Neural cell (in vitro differentiated cells): ENCODE measurements at places on chromosomes 2 and 18. TPM values are rescaled to one million over a fixed set of nuclear protein-coding genes. Genes with fewer than 3 reads are reported as not detected.

The TCF23 gene
- not detected in 2 replicates for polyA plus RNA-seq

The CELF4 gene
- polyA plus RNA-seq, result 191 and 206 TPM in 2 replicates

The TAF1B gene
- 8.7 and 11.2 TPM in 2 replicates for polyA plus RNA-seq

The DAW1 gene
- 1.5 and 3.8 TPM in 2 replicates for polyA plus RNA-seq

The SLC9A2 gene
- 0.09 and 0.26 TPM in 2 replicates for polyA plus RNA-seq

The AMER3 gene
- 19.2 and 22.7 TPM in 2 replicates for polyA plus RNA-seq

The KIAA2012 gene
- polyA plus RNA-seq, result not detected in 2 replicates

The DYNAP gene
- not detected in 2 replicates for polyA plus RNA-seq

The SFT2D3 gene
- 6.2 and 6.9 TPM in 2 replicates for polyA plus RNA-seq

The SIX2 gene
- polyA plus RNA-seq, result 0.16 TPM in 1 of 2 replicates, not detected in the other

The POTEE gene
- polyA plus RNA-seq, result 0.38 and 1.3 TPM in 2 replicates

The REG1B gene
- not detected in 2 replicates for polyA plus RNA-seq

The KRTCAP3 gene
- polyA plus RNA-seq, result 2.3 and 4.0 TPM in 2 replicates

The DNAJC5G gene
- polyA plus RNA-seq, result not detected in 2 replicates

The UGT1A9 gene
- polyA plus RNA-seq, result not detected in 2 replicates

The NXPH2 gene
- not detected in 2 replicates for polyA plus RNA-seq

The RETREG2 gene
- polyA plus RNA-seq, result 156 and 164 TPM in 2 replicates

The ANTXR1 gene
- 4.9 and 5.2 TPM in 2 replicates for polyA plus RNA-seq

The UGT1A3 gene
- not detected in 2 replicates for polyA plus RNA-seq

The HDHD2 gene
- polyA plus RNA-seq, result 61.3 and 64.9 TPM in 2 replicates

The IHH gene
- polyA plus RNA-seq, result 0.36 TPM in 1 of 2 replicates, not detected in the other

The BCL11A gene
- 44.0 and 54.2 TPM in 2 replicates for polyA plus RNA-seq

The GRHL1 gene
- polyA plus RNA-seq, result 25.4 and 26.3 TPM in 2 replicates

The SERPINB4 gene
- not detected in 2 replicates for polyA plus RNA-seq

The VWA3B gene
- polyA plus RNA-seq, result not detected in 2 replicates

The MAL gene
- not detected in 2 replicates for polyA plus RNA-seq

The TEKT4 gene
- polyA plus RNA-seq, result not detected in 2 replicates

The YPEL5 gene
- polyA plus RNA-seq, result 111 and 130 TPM in 2 replicates

The PPP1R1C gene
- not detected in 2 replicates for polyA plus RNA-seq

The ANKRD36B gene
- polyA plus RNA-seq, result 63.5 and 166 TPM in 2 replicates

The SERPINB12 gene
- polyA plus RNA-seq, result not detected in 2 replicates

The ERBB4 gene
- 0.69 and 0.88 TPM in 2 replicates for polyA plus RNA-seq

The CREG2 gene
- polyA plus RNA-seq, result 1.1 and 1.2 TPM in 2 replicates

The RNU2-63P gene
- polyA plus RNA-seq, result not detected in 2 replicates

The CTNNA2 gene
- polyA plus RNA-seq, result 184 and 194 TPM in 2 replicates

The LOXL3 gene
- 17.1 and 20.1 TPM in 2 replicates for polyA plus RNA-seq

The LYG1 gene
- polyA plus RNA-seq, result 2.8 and 6.8 TPM in 2 replicates

The KIF1A gene
- polyA plus RNA-seq, result 63.4 and 89.2 TPM in 2 replicates

The RPRD1A gene
- polyA plus RNA-seq, result 129 and 136 TPM in 2 replicates

The RIOK3 gene
- polyA plus RNA-seq, result 73.0 and 109 TPM in 2 replicates

The ARHGEF4 gene
- polyA plus RNA-seq, result 45.9 and 70.9 TPM in 2 replicates

The OTOS gene
- polyA plus RNA-seq, result not detected in 2 replicates

The CCBE1 gene
- 0.19 TPM in 1 of 2 replicates, not detected in the other for polyA plus RNA-seq

The TSPYL6 gene
- not detected in 2 replicates for polyA plus RNA-seq

The ALPI gene
- polyA plus RNA-seq, result not detected in 2 replicates

The SERPINB13 gene
- not detected in 2 replicates for polyA plus RNA-seq
